DMS79 (cell line): ENCODE measurements at places on chromosomes 16 and 17.
A peak's percentile ranks its signal among the peaks of the same experiment; 100 is the strongest.

GRCh38 chr16:8113843-8114242, 476.5 kb downstream of the TMEM114 start:
- DNase-seq = no peak

GRCh38 chr17:19762515-19762961, 14.4 kb upstream of the ALDH3A1 start:
- DNase-seq = no peak

- DNase-seq = no peak
These were observed 326.7 kb downstream of the C16orf95 start for GRCh38 chr16:86990451-86990850.

DNA sequence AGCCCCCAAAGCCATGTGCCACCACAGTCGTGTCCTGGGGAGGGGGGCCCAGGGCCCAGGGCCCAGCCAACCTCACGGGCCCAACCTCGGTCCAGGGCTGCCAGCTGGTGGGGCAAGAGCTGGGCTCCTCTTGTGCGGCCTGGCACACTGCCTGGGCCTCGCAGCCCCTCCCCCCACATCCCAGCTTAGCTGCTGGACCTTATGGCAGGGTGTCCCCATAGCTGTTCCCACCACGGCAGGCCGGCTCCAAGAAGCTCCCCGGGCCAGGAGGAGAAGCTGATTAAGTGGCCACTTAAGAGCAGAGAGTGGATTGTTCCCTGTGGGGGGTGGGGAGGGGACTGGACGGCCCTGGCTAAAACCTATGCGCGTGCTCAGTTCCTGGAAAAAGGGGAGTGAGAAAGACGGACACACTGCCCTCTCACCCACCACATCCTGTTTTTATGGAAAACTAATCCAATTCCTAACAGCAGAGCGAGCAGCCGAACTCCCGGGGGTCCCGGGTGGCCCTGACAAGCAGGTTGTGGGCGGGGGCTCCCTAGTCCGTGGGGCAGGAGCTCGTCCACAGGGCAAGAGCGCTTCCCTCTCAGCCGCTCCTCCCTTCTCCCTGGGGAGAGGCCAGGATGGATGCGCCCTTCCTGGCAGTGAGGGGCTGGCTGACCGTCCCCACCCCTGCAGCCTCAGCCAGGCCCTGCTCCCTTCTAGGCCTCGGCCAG, 16.8 kb downstream of the PIEZO1 start:
- DNase-seq = peak; percentile 49

GRCh38 chr17:6701719-6702118, 11.4 kb downstream of the SLC13A5 start:
- no peak for DNase-seq

GRCh38 chr17:72259922-72260321, 139.1 kb downstream of the SOX9 start:
- no peak for DNase-seq

DNA sequence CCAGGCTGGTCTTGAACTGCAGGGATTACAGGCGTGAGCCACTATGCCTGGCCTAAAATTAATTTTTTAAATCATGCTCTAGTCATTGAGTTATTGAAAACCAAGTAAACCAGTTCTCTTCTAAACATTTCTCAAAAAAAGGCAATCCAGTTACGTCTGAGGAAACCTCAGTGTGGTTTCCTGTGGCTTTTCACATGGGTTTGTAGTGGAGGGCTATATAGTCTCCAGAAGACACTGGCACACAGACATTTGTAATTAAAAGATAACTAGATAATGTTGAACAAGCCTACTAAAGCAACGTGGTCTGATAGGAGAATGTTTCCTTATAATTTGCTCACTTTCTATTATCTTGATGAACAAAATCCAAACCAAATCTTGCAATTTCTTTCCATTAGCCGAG, 5.2 kb upstream of the TOB1 start:
- no peak for DNase-seq

- no peak for DNase-seq
These were observed 38.4 kb downstream of the TOM1L2 start for GRCh38 chr17:17933775-17934174.

GRCh38 chr16:5506021-5506420, 408.4 kb upstream of the EEF2KMT start:
- DNase-seq = no peak

DNA sequence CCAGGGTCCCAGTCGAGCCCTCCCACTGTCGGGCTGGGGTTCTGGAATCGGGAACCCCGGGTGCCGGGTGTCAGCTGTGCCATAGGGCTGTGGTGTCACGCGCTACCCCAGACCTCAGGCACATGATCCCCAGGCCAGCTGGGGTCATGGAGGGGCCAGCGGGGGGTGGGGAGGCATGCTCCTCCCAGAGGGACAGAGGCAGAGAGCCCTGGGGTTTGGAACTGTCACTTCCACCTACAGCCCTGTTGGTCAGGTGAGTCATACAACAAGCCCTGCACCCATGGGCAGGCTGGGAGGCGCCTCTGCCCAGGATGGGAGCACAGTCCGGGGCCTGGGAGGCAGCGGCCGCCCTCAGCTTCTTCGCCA, 63.0 kb downstream of the BAIAP2 start:
- no peak for DNase-seq

- no peak for DNase-seq
These were observed 2.5 kb downstream of the ITGAX start for GRCh38 chr16:31357324-31358109.

DNA sequence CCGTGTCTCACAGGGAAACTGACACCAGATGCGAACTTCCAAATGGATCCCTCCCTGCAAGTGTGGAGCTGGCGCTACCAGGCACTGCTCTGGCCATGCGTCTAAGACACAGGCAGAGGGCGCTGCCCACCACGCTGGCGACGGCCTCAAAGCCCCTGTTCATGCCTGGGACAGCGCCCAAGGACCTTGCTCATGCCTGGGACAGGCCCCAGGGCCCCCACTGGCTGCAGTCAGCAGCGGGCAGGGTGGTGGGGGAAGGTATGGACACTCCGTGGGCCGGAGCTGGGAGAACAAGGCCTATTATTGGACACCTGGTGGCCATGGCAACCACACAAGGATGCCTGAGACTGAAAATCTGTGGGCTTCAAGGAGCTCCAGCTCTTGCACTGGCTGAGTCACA, 8.8 kb downstream of the ZG16B start:
- peak; percentile 23 for DNase-seq

- DNase-seq = no peak
These were observed 27.8 kb downstream of the PITPNM3 start for GRCh38 chr17:6528557-6528956.

GRCh38 chr17:77146882-77147281, 6.1 kb downstream of the SEC14L1 start:
- DNase-seq = no peak
